Forelimb muscle (tissue), 1 donor: ENCODE measurements at places on chromosomes 1 and 21.

DNA sequence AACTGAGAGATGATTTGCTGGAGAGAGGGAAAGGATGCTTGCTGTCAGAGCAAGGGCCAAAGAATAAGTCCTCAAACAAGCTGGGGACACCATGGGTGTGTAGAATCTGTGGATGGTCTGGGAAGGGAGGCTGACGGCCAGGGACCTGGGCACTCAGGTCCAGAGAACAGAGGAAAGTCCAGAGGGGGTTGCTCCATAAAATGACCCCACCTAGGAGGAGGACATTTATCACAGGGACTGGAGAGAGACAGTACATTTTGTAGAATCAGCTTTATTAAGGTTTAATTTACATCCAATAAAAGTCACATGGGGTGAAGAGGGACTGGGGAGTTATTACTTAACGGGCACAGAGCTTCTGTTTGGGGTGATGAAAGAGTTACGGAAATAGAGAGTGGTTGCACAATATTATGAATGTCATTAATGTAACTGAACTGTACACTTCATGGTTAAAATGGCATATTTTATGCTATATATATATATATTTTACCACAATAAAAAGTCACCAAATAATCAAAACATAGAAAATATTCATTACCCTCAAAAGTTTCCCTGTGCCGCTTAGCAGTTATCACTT is 73.0 kb upstream of the ABCD3 start:
- no peak for DNase-seq

DNA sequence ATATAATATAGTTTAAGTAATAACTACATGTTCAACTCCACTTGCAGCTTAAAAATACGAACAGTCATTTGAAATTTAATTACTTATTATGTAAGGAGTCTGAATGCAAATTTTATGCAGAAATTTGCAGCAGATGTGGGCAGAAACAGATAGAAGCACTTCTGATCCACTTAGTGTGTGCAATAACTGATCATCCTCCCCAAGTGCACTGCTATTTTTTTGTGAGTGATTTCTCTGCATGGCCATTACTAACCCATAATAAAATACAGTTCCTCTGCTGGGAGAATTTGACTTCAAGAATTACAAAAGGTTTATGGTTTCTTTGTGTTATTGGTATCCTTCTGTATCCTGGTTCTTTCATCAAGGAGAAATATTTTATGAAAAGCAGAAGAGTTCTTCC is 611.5 kb upstream of the RGS18 start:
- DNase-seq: no peak

DNA sequence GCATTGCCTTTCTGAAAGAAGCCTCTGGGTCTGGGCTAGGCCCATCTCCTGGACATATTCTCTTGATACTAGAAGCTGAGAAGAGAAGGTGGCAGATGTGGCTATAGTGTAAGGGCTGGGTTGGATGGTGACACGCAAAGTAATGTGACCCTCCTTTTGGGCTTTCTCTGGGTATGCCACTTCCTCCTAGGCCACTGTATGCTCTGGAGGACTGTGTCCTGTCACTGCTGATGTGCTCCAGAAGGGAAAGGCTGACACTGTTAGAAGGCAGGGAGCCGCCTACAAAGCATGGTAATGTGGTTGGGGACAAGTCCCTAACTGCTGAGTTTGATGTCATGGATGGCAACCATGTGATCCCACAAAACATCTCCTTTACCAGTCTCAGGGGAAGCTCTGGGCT is 112.1 kb downstream of the BCAR3 start:
- no peak for DNase-seq

DNA sequence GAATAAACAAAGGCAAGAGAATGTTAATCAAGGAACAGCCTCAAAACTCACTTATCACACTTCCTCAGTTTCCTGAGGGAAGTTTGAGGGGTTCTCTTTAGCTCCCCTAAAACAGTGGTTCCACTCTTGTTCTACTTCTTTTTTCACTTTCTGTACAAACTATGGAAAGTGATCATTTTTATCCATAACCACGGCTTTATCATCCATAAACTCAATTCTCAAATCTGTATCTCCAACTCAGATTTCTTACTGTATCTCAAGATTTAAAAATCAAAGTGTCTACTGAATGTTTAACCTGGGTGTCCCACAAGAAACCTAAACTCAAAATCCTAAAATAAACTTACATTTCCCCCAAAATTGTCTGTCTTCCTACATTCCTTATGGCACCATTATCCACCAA is 3.9 kb downstream of the PFDN2 start:
- DNase-seq: no peak

- DNase-seq: no peak
These were observed 17.2 kb downstream of the SPOCD1 start for GRCh38 chr1:31798433-31799195.

GRCh38 chr1:163305441-163305840 is 16.3 kb upstream of the NUF2 start:
- no peak for DNase-seq

- DNase-seq: no peak
These were observed 15.4 kb upstream of the LCE5A start for GRCh38 chr1:152495066-152495675.

DNA sequence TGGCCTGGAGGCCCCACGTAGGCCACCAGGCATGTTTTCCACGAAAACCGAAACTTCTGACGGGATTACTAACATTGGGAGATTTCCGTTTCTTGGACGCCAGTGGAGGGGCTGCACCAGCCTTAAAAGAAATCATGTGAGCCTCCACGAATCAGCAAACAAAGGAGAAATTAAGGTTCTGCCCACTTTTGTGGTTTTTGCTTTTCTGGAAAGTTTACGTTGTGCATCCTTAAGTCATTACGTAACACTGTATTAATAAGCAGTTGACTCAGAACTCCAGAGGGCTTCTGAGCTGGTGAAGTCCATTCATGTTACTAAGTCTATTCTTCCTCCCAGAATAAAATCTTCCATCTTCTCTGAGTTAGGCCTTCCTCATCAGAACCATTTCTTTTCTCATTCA is 168.5 kb downstream of the PSMG1 start:
- no peak for DNase-seq

DNA sequence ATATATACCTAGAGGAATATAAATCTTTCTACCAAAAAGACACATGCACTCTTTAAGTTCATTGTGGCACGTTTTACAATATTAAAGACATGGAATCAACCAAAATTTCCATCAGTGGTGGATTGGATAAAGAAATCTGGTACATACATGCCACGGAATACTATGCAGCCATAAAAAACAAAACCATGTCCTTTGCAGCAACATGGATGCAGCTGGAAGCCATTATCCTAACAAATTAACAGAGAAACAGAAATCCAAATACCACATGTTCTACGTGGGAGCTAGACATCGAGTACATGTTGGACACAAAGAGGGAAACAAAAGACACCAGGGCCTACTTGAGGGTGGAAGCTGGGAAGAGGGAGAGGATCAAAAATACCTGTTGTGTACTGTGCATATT is 33.0 kb upstream of the B3GALT2 start:
- no peak for DNase-seq

DNA sequence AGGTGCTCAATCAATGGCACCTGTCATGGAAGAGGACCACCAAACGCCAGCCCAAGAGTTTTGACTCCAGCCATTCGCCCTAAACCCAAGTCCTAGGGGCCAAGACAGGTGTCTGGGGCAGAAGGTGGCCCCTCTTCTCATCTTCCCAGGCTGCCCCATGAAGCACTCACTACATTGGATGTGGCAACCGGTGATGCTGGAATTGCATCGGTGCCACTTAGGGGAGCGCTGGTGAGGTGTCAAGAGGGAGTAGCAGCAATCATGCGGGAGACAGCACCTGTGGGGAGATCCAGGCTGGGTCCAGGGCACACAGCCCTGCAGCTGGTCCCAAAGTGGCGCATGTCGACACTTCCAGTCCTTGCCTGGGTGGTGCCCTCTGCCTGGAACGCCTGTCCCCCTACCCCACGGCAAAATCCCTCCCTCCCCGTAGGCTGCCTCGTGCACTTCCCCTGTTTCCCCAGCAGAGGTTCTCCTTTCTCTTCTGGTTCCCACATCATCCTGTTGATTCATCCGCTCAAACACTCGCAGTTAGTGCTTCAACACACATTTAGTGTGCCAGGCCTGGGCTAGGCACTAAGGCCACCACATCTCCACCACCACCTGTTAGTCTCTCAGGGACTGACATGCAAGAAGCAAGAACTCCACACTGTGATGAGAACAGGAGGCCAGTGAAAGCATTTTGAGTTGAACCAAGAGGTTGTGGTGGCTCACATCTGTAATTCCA is 18.5 kb downstream of the PLA2G2D start:
- DNase-seq: no peak

GRCh38 chr1:94654031-94654430 is 112.5 kb upstream of the F3 start:
- DNase-seq: no peak

DNA sequence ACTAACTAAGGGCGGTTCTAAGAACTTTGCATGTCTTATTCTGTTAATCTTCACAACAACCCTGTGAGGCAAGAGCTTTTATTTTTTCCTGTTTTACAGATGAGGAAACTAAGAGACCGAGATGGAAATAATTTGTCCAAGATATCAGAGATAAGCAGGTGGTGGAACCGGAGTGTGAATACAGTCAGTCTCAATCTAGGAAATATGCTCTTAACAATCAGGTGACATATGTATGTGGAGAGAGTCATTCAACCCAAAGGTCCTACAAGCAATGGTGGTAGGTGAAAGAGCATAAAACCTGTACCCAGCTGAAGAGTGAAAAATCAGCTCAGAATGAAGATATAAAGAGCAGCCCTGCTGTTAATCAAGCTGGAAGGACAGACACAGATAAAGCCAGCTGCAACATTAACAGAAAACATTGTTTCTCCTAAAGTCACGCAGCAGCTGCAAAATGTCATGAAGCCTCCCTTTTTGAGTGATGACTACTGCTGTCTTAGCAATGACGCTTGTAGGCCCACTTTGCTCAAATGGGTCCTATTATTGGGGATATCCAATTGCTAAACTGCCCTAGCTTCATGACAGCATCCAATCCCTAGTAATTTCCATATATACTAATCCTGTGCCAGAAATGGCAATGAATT is 30.5 kb upstream of the FCAMR start:
- no peak for DNase-seq

- DNase-seq: no peak
These were observed 392 bp downstream of the GSTM2 start for GRCh38 chr1:109668123-109668775.

GRCh38 chr1:39205102-39205780 is 746 bp downstream of the MACF1 start:
- DNase-seq: no peak

- no peak for DNase-seq
These were observed 1.8 kb upstream of the ZDHHC18 start for GRCh38 chr1:26824731-26825130.

DNA sequence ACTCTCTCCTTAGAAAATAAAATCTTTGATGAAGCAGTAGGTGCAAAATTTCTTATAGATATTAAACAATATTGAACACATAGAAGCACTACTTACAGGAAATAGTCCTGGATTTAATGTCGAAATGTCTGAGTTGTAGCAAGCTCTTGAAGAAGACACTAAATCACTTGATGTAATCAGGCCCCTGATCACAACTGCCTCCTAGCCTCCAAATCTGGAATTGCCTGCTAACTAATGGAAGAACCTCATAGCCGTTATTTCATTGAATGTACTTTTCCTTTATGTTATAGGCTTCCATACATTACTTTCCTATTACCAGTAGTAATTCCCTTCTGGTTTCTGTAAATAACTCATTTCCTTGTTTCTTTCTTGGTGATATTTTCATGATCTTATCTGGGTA is 675.7 kb upstream of the CHRM3 start:
- no peak for DNase-seq

- peak; percentile 39 for DNase-seq
These were observed 32.0 kb upstream of the ATP5PO start for GRCh38 chr21:33947451-33948095.

DNA sequence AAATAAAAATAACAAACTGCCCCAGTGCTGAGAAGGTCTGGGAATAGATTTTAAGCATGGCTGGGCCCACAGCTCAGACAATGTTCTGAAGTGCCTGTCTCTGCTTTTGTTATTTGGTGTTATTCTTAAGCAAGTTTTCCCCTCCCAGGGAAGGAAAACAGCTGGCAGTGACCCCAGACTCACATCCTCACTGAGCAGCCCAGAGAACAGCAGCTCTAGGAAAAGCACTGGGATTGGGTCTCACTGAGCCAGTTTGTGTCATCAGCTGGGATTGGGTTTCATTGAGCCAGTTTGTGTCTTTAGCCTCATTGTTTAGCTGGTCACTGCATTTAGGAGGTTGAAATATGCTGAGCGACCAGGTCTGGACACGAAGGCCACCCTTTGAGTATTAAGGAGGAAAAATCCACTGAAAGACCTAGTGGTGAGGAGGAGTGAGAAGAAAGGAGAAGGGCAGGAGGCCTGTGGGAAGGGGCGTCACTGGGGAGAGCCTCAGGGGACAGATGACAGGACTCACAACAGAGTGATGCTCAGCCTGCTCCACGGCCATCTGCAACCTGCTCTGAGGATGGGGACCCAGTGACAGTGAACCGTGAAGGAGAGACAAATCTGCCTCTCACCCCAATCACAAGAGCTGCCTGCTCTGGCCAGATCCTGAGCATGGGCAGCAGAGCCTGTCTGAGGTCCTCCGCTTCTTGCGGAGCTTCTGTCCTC is 103.8 kb downstream of the TOMM20 start:
- no peak for DNase-seq

GRCh38 chr1:58363585-58363984 is 182.9 kb downstream of the OMA1 start:
- no peak for DNase-seq

GRCh38 chr1:11320153-11320936 is 47.3 kb downstream of the UBIAD1 start:
- DNase-seq: no peak

DNA sequence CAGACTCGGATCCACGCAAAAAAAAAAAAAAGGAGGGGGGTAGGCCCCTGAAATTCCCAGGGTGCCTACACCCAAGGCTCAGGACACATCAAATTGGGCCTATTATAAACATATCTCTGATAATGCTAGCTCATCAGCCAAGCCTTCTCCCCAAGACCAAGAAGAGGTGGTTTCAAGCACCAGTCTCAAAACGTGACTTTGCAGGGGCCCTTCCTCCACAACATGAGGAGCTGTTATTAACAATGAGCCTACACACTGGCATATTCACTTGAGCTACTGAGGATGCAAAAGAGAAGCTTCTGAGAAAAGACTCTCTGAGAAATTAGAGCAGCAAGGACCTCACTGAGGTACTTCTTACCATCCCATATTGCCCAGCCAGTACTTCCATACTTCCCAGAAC is 32.7 kb downstream of the ERI3 start:
- no peak for DNase-seq

GRCh38 chr1:47332779-47333577 is 612 bp upstream of the CMPK1 start:
- DNase-seq: no peak
